ENCODE measurements at places on chromosomes 13 and 19. TPM values are rescaled to one million over a fixed set of nuclear protein-coding genes. Genes with fewer than 3 reads are reported as not detected.

DNA sequence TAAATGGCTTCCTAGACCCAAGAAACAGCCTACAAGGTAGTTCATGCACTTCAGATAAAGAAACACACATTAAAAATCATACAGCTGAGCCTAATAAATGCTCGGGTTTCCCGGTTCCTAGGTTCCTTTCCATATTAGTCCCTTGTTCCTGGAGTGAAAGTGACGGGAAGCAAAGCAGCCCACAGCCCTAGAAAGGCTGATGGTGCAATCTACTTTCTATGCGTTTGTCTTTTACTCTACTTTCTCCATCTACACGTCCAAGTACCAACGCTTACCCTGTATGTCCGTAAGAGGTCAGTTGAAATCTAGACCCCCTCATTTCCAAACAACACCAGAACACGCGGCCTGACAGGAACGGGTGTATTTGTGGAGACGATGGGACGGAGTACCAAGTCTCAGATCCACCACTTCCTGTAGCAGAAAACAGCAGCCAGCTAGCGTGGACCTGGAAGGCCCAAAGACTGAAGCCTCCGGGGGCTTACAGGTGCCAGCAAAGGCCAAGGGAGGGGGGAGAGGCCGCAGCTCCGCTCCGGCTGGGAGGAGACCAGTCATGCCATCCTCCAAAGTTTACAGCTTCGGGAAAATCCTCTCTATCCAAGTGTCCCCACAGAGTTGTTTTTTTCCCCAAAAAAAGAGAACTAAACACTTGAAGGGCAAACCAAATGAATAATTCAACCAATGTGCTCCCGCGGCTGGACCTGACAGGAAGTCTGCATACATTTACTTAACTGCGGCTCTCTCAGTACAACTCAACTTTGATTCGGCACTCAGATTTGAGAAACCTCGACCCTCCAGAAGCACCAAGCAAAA lies 34.1 kb downstream of the STK24 start:
- DNase-seq, result no peak

- DNase-seq, result no peak
Observed at GRCh38 chr13:70792121-70792520, 683.9 kb upstream of the KLHL1 start.

DNA sequence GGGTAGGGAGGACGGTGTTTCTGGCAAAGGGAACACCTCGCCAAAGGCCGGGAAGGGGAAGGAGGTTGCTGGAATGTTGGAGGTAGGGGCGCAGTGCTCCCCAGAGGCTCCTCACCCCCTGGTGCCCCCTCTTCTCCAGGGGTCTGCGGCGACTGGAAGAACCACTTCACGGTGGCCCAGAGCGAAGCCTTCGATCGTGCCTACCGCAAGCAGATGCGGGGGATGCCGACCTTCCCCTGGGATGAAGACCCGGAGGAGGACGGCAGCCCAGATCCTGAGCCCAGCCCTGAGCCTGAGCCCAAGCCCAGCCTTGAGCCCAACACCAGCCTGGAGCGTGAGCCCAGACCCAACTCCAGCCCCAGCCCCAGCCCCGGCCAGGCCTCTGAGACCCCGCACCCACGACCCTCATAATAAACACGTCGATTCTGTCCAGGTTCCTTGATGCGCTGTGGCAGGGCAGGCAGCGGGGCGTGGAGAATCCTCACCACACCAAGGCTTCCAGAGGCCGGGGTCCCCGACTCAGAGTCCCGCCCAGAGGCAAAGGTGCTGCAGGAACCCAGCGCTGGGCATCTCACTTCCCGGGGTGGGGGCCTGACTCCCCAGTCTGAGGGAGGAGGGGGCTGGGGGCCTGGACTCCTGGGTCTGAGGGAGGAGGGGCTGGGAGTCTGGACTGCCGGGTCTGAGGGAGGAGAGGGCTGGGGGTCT lies 7.4 kb upstream of the SPACA4 start:
- DNase-seq, result no peak

The RYR1 gene
- not detected for total RNA-seq

The LATS2 gene
- 25.0 TPM for total RNA-seq

Data from lung microvascular endothelial cell (primary cell).